HTR-8/SVneo (cell line): ENCODE measurements at places on chromosomes 11 and 22.

DNA sequence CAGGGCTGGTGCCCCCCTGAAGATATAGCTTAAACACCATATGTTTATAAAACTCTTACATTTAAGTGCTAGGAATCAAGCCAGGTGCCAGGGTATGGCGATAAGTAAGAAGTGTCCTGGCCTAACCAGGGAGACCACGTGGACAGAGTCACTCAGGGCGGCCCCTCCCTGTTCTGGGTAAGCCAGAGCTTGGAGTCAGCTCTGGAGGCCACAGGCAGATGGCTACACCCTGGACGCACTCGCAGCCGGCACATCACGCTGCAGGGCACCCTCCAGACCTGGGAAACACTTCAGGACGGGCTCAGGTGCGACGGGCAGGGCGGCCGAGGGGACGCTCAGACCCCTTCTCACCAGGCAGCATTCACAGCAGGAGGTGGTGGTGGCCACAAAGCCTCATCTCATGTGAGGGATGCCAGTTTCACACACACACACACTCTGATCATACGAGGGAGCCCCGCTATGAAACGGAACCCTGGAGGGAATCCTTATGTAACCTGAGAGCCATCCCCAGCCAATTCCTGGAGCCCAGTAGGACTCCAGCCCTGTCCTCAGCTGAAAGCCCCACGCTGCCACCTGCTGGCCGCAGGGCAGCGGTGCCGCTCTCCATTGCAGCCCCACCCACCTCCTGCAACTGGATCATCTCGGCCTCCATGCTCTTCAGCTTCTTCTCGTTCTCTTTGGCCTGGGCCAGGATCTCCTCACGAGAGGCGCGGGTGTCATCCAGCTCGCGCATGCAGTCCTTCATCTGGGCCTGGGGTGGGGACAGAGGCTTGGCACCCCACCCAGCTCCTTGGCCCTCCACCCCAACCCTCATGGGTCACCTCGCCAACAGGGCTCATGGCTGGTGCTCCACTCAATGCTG lies 33.4 kb downstream of the APOL1 start:
- peak; percentile 70 for DNase-seq

DNA sequence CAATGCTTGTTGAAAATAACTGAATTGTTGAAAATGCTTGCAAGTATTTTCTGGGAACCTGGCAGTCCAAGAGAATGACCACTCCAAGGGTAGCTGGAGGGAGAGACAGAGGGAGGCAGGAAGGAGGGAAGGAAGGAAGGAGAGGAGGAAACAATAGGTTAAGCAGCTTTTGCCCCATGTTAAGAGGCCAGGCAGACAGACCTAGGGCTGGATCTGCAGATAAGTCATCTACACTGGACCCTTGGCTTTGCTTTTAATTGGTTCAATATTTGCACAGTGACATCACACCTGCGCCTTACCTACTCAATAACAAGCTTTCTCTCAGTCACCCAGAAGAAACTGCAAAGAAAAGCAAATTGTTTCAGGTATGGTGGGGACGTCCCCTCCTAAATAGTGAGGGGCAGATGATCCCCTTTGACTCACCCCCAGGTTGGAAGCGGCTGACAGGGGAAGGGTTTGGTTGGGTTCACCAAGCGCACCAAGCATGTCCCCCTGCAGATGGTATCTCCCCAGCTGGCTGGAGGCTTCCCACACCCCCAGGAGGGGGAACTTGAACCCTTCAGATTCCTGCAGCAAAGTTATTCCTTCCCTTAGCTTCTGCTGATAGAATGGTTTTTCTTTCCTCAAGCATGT lies 24.3 kb downstream of the MYH9 start:
- no peak for DNase-seq

DNA sequence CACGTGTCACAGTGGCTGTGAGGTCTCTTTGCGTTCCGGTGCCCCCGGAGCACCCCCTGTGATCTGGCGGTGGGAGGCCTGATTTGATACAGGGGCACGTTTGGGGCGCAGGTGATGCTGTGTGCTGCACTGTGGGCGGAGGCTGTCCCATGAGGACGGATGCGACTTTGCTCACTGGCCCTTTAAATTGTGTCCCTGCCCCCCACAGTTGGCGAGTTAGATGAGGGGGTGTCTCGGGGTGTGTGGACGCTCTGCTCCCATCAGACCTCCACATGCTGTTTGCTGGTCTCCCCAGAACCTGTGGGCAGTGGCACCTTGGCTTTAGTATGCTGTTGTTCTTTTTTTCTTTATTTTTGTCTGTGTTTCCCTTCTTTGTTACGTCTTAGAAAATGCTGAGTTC lies 5.2 kb downstream of the ZBED4 start:
- DNase-seq = no peak

DNA sequence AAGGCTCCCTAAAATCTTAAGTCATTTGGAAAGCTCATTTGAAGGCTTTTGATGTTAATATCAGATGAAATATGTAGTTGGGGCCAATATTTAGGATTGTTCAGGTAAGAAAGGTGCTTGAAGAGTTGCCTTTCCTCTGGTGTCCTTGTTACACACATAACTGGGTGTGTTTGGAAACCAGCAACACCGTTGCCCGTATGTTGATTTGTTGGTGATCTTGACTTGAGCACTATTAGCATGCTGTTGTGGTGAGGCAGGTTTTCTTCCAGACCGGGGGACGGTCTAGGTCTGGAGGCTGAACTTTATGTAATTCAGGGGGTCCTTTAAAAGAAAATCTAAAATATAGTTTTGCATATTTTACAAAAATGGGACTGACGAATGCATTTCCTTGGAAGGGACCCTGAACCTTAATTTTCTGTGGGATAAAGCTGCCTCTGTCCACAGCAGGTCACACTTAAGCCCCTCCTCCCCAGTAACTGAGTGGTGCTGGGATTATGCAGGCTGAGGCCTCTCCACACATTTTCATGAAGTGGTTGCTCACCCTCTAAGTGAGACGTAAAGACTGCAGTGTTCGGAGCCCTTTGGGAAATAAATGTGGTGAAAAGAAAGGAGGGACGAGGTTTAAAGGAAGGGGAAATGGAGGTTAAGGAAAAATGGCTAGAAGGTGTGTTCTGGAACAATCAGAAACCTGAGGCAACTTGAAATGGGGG lies 1.8 kb downstream of the YWHAH start:
- DNase-seq = no peak

- DNase-seq = no peak
Measured at GRCh38 chr22:27809226-27809603, 7.7 kb upstream of the MN1 start.

DNA sequence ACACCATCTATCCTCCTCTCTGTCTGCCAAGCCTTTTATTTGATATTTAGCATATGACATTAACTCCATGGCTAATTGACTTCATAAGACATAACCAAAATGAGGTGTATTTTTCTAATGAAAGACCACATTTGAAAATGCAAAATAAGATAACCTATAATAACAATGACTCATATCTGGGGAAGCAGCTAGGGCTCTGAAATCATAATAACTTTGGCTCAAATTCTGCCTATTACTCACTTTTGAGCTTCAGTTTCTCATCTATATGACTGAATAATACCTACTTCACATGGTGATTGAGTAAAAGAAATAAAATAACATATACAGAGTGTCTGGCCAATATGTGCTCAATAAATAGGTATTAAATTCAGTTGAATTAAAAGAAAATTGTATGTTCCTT lies 1419.8 kb upstream of the TENM4 start:
- DNase-seq = no peak

- no peak for DNase-seq
Measured at GRCh38 chr11:76030968-76031590, 175.2 kb downstream of the WNT11 start.

DNA sequence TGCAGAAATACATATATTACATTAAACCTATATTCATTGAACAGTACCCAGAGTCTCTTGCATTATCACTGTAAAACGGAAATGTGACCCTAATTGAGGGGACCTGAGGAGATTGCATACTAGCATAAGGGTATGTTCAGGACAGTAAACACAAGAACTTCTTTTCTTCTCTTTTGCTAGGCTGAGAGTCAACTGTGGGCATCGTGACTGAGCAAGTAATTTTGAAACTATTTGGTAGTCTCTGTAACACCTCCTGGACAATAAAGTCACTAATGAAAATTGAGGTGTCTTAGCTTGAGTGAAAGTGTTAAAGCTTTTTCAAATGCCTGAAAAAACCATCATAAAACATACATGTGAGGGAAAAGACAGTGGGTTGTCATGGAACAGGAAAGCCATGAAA lies 90.9 kb downstream of the PDHX start:
- DNase-seq = no peak

DNA sequence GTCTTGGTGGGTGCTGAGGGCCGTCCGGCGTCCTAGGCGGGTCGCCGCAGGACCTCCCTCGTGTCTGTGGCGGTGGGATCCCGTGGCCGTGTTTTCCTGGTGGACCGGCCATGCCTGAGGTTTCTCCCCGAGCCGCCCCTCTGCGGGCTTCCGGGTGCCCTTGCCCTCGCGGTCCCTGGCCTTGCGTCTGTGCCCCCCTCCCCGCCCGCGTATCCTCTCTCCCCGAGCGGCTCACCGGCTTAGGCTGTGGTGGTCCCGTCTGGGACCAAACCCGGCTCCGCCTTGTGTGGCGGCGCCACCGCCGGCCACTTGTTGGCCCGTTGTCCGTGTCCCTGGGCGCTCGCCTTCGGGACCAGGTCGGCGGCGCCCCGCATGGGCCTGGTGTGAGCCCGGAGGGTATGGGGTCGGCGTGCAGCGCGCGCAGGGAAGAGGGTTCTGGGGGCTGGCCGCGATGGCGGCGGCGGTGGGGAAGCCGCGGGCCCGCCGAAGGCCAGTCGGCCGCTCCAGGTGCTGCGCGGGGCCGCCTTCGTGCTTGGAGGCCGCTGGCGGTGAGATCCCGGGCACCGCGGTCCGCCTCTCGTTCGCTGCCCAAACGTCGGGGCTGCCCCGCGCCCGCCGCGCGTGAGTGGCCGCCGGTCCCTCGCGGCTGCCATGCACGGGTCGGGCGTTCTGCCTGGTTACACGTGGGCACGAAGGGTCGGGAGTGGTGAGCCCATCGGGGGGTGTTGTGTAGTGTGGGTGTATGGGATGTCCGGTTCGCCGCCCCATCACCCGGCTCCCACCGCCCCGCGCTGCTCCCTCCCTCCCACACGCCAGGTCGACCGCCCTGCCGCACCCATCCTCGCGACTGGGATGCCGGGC lies 3899.1 kb upstream of the OR11H1 start:
- no peak for DNase-seq

DNA sequence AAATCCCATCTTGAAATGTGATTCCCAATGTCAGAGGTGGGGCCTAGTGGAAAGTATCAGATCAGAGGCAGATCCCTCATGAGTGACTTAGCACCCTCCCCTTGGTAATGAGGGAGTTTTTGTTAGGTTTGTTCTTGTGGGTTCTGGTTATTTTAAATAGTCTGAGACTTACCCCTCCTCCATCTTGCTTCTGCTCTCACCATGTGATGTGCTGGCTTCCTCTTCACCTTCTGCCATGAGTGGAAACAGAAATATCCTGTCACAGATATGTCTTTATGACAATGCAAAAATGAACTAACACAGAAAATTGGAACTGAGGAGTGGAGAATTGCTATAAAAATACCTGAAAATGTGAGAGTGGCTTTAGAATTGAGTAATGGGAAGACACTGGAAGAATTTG lies 33.1 kb downstream of the TMEM225 start:
- no peak for DNase-seq

DNA sequence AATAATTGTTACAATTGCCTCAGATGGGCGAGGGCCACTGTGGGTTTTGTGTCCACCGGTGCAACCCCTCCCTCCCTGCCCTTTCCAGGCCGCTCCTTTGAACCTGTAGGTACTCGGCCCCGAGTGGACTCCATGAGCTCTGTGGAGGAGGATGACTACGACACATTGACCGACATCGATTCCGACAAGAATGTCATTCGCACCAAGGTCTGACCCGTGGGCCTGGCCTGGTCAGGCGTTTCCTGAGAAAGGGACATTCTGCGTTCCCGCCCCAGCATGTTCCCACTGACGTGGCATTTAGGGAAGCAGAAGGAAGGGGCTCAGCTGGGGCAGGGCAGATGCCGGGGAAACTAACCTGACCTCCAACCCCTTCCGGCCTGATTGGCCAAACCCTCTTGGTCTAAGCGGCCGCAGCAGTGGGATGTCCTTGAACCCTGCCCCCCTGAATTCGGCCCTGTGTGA lies 10.1 kb downstream of the SIDT2 start:
- no peak for DNase-seq

DNA sequence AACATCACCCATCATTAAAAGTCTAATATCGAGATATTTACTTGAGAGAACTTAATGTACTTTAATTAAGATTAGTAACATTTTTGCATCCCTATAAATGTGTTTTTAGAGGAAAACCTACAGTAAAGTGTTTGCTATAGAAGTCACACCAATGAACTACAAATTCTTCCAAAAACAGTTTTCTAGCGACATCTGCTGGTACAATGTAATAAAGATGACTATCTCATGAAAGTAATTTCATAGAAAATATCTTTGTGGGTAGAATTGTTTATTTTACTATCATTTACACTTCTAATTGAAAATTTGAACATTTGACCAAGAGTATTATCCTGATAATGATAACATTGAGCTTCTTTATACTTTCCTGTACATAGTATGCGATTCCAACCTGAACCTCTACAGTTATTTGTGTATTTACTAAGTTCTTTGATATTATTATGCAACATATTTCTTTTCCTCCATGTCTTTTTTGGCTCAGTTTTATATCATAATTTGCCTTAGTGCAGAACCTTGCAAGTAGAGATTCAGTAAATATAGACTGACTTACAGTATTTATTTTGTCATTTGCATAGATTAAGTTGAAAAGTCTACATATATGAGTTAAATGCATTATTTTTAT lies 252.7 kb downstream of the TMEM135 start:
- peak; percentile 48 for DNase-seq

- no peak for DNase-seq
Measured at GRCh38 chr11:85086504-85087284, 540.5 kb downstream of the DLG2 start.

DNA sequence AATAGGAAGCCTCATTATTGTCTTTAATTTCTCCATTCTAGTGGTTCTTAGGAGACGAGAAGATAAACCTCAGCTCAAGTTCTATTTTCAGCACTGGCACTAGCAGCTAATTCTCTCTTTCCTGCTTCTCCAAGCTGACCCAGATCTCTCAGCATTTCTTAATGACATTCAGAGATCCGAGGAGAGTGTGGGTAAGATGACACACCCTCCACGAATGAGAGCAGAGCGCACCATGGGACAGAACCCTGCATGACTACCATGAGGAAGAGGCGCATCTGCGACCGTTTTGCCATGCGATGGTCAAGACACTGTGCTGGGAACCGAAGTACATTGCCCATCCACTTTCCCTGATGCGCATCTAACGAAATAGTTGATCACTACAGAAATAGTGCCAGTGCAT lies 241.8 kb downstream of the LARGE1 start:
- no peak for DNase-seq

DNA sequence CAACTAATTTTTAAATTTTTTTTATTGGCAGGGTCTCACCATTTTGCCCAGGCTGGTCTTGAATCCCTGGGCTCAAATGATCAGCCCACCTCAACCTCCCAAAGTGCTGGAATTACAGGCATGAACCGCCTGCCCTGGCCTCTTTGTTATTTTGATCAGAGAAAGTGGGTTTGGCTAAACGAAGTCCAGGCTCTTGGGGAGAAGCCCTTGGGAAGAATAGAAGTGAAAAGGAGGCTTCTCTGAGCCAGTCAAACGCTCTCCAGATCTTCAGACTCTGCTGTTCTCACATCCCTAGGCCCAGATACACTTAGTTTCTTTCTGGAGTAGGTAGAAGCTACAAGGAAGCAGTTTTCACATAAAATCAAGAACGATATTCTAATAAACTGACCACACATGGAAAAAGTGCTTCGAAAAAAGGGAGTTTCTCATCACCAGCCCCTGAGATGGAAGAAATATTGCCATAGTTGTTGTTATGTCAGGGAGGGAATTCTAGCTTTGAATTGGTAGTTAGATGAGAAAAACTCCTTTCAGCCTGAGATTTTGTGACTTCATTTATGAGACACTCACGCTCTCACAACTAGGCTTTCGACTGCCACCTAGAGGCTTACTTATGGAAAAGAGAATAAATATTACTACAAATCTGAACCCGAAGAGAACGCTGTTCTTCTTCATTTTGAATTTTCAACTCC lies 41.7 kb upstream of the AQP11 start:
- peak; percentile 66 for DNase-seq
